Activated CD4-positive, alpha-beta T cell treated with anti-CD3 and anti-CD28 coated beads for 4 hours (primary cell): ENCODE measurements at places on chromosomes 4 and X.

DNA sequence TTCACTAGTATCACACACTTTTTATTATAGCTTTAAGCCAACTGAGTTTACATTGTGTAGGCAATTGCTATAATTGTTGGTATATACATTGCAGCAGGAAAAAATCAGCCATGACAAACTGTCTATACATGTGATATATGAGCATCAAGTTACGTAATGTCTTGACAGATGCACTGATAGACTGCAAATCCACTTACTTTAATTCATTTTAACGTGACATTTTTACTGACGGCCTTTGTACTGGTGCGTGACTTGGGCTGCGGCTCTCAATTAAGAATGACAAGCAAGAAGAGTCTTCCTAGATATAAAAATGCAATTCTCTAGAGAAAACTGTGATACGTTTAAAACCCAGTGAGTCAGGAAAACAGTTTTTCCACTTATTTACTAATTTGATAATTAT, 143.8 kb downstream of the ACTRT1 start:
- no peak for DNase-seq

DNA sequence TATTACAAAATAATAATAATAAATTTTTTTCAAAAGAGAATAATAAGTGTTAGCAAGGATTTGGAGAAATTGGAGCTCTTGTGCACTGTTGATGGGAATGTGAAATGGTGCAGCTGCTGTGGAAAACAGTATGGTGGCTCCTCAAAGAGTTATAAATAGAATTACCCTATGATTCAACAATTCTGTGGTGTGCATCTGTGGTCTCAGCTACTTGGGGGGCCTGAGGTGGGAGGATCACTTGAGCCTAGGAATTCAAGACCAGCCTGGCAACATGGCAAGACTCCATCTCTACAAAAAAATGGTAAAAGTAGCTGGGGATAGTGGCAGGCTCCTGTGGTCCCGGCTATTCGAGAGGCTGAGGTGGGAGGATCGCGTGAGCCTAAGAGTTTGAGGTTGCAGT, 19.6 kb downstream of the MND1 start:
- DNase-seq, result no peak

GRCh38 chr4:125677665-125678307, 363.0 kb downstream of the FAT4 start:
- no peak for DNase-seq

GRCh38 chrX:129647418-129648410, 7.0 kb downstream of the APLN start:
- no peak for DNase-seq

DNA sequence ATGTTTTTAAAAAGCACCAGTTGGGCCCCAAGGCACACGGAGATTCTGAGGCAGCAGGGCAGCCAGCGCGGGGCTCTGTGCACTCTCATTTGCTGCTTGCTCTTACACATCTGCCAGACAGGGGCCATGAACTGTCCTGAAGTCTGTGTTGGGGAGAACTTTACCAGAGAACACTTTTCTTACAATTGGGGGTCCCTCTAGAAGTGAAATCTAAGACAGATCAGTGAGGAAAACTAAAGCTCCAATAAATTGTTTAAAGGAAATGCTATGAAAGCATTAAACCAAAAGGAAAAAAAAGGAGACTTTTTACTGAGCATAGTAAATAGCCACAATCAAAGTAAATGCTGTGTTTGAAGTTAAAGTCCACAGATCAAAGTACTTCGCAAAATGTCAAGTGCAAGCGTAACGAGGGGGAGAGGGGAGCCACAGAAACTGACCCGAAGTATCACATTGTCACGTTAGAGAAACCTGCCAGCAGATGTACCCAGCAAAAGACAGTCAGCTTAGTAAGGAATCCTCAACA, 37.8 kb downstream of the SORBS2 start:
- no peak for DNase-seq

- DNase-seq, result no peak
Observed at GRCh38 chrX:133670383-133670782, 255.1 kb upstream of the GPC4 start.

DNA sequence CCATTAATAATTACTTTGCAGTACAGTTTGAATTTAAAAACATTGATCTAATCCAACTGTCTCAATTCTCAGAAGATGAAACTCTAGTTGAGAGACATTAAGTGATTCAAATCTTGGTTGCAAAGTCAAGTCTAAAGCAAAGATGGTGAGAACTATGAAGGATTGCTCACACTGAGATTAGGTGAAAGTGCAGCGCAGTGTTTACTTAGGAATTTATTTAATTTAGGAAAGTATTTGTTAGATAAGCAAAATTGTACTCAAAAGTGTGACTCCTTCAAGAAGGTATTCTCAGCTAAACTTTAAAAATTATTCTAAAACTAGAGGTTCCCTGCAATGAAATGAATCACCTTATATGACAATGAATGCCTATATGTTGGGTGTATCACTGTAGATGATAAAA, 454.9 kb downstream of the PDGFC start:
- DNase-seq, result no peak

DNA sequence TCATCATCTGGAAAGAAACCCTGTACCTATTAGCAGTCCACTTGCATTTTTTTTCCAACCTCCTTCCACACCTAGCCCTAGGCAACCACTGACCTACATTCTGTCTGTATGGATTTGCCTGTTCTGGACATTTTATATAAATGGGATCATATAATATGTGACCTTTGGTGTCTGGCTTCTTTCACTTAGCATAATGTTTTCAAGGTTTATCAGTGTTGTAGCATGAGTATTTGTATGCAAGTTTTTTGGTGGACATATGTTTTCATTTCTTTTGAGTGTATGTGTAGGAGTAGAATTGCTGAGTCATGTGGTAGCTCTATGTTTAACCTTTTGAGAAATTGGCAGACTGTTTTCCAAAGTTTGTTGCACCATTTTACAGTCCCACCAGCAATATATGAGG, 198.6 kb downstream of the CEP135 start:
- DNase-seq, result no peak

- no peak for DNase-seq
Observed at GRCh38 chr4:1195891-1196401, 23.6 kb upstream of the SPON2 start.

- no peak for DNase-seq
Observed at GRCh38 chr4:74996996-74997395, 64.1 kb downstream of the PARM1 start.

DNA sequence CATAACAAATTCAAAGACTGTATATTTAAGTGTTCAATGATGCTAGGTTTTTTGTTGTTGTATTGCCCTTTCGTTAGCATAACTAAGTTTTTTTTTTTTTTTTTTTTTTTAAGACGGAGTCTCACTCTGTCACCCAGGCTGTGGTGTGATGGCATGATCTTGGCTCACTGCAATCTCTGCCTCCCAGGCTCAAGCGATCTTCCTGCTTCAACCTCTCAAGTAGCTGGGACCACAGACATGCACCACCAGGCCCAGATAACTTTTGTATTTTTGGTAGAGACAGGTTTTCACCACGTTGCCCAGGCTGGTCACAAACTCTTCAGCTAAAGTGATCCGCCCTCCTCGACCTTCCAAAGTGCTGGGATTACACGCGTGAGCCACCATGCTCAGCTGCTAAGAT, 7.0 kb downstream of the SH3BGRL start:
- no peak for DNase-seq

DNA sequence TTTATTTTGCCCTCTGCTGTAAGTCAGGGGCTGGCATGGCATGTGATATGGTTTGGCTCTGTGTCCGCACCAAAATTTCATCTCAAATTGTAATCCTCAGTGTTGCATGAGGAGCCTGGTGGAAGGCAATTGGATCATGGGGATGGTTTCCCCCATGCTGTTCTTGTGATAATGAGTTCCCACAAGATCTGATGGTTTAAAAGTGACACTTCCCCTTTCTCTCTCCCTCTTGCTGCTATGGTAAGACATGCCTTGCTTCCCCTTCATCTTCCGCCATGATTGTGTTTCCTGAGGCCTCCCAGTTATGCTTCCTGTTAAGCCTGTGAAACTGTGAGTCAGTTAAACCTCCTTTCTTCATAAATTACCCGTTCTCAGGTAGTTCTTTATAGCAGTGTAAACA, 72.0 kb upstream of the MSX1 start:
- DNase-seq, result no peak

DNA sequence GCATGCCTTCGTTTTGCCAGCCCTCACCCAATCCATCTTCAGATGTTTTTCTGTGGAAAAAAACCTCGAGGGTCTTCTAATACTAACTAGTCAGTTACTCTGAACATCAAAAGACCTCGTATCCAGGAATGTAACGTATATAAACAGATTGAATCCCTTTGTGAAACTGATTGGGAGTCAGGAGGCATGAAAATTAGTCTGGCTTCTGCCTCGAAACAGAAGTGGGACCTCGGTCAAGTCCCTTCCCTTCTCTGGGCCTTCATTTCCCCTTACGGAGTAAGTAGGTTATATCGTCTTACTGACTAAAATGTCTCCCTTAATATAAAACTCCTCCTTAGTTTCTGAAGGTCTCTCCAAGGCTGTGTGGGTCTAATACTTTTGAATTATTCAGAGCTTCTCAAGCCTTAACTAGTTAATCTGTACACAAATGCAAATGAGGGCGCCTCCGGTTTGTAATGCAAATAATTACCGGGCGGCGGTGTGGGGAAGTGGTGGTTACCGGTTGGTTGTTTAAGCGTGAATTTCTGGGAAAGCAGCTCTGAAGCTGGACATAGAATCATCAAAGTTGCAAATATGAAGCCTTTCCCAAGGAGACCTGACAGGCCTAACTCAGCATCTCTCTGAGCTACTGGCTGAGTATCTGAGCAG, 11.4 kb upstream of the NKRF start:
- DNase-seq, result no peak

GRCh38 chr4:25760518-25761157, 102.2 kb downstream of the SEL1L3 start:
- no peak for DNase-seq

DNA sequence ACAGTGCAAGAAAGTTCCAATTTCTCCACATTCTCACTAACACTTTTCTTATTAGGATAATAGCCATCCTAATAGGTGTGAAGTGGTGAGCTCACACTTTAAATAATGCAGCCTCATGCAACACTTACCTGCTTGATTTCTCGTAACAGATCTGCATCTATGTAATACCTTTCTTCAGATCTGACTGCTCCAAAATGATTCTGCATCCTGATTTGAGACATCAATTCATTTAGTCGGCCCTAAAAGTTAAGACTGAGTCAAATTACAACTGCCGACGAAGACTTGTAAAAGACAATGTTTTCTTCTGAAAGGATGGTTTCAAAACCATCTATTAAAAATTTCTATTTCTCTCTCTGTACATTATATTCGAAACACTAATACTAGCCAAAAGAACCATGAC, 30.7 kb downstream of the NUP54 start:
- no peak for DNase-seq

GRCh38 chr4:186021461-186022167, 47.3 kb upstream of the TLR3 start:
- DNase-seq, result no peak

- no peak for DNase-seq
Observed at GRCh38 chrX:17608888-17609287, 128.4 kb upstream of the SCML1 start.
